Activated T-helper 1 cell treated with anti-CD3 and anti-CD28 coated beads, Interleukin-12 subunit alpha, Interleukin-12 subunit beta, Interleukin-2, Interleukin-4 antibody, amounts not matched to agents 30 ng/mL and 10 ng/mL and 1 ng/mL, durations not matched to agents 14 hours and 24 hours and 36 hours (primary cell): ENCODE measurements at places on chromosomes 16 and 17. TPM values are rescaled to one million over a fixed set of nuclear protein-coding genes. Genes with fewer than 3 reads are reported as not detected.

Gene ALOX15B
- total RNA-seq = not detected in 2 replicates

Gene SPN
- 191 and 196 TPM in 2 replicates for total RNA-seq

Gene HAP1
- total RNA-seq = not detected in 2 replicates

Gene ANKFN1
- total RNA-seq = not detected in 2 replicates

GRCh38 chr17:72204742-72205141 lies 83.9 kb downstream of the SOX9 start:
- no peaks in the 10 kb centered on the region for H3K4me1 ChIP-seq
- no peak for DNase-seq
- no peak overlapping the region for H3K4me3 ChIP-seq
- H3K27me3 ChIP-seq = no peaks in the 10 kb centered on the region
- no peak overlapping the region for H3K27ac ChIP-seq
- H3K36me3 ChIP-seq = no peaks in the 10 kb centered on the region

DNA sequence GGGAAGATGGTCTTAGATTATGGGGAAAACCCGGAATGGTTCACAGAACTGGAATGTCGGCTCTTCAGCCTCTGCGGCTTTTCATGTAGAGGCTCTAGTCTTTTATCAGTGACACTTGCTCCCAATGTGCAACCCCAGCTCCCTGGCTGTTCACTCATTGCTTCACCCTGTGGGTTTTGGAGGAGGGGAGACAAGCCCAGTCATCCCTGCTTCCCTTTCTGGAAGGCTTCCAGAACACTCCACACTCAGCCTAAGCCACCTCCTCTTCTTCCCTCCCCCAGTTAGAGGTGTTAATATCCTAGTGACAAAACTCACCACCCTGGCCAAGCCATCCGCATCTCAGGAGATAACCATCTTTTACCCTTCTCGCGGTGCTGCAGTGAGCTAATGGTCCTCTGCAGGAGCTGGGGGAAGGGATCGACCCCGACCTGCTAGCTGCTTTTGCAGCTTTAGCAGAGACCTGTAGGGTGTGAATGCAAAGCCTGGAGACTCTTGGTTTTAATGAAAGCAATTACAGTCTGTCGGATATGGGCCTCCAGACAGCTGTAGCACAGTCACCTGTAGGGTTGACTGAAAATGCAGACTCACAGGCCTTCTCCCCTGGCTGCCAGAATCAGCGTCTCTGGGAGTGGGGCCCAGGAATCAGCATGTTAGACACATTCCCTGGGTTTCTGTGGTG lies 24.3 kb upstream of the LASP1NB start:
- peak overlapping the region; percentile 26 for H3K4me3 ChIP-seq
- H3K27me3 ChIP-seq = no peaks in the 10 kb centered on the region
- H3K36me3 ChIP-seq = peaks cover 44% of the 10 kb centered on the region
- no peak for DNase-seq

DNA sequence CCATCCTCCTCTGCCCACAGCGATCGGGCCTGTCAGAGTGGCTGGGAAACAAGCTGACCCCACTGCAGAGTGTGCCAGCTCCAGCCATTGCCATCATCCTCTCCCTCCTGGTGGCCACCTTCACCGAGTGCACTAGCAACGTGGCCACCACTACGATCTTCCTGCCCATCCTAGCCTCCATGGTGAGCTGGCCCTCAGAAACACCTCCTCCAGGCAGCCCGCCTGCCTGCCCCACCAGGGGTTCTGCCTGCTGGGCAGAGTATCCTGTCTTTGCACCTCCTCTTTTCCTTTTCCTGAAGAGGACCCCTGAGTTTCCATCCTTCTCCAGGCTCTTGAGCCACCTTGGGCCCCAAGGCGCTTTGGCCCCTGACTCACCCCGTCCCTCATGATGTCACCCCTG lies 10.5 kb upstream of the FOXN1 start:
- no peak overlapping the region for H3K4me3 ChIP-seq
- H3K27ac ChIP-seq = no peak overlapping the region
- no peak for DNase-seq
- H3K27me3 ChIP-seq = no peaks in the 10 kb centered on the region
- no peaks in the 10 kb centered on the region for H3K36me3 ChIP-seq

GRCh38 chr16:25478476-25478875 lies 213.3 kb upstream of the HS3ST4 start:
- no peak overlapping the region for H3K27ac ChIP-seq
- no peaks in the 10 kb centered on the region for H3K27me3 ChIP-seq
- no peaks in the 10 kb centered on the region for H3K4me1 ChIP-seq
- no peak overlapping the region for H3K4me3 ChIP-seq
- DNase-seq = no peak
- no peaks in the 10 kb centered on the region for H3K36me3 ChIP-seq
